Stimulated activated CD4-positive, alpha-beta T cell treated with anti-CD3 and anti-CD28 coated beads, Interleukin-2, amount 100 ng/mL, for 24 hours (primary cell): ENCODE measurements at places on chromosomes 5 and 9.

DNA sequence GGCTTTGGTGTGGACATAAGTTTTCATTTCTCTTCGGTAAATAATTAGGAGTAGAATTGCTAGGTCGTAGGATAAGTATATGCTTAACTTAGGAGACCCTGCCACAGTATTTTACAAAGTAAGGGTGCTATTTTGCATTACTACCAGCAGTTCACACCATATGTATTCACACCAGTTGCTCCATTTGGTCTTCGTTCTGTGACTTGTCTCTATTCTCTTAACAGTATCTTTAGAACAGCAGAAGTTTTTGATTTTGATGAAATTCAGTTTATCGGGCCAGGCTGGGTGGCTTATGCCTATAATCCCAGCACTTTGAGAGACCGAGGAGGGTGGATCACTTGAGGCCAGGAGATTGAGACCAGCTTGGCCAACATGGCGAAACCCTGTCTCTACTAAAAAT lies 17.1 kb upstream of the ABL1 start:
- no peak for DNase-seq

- DNase-seq, result no peak
These were observed 26.3 kb downstream of the ARSB start for GRCh38 chr5:78958672-78959445.

DNA sequence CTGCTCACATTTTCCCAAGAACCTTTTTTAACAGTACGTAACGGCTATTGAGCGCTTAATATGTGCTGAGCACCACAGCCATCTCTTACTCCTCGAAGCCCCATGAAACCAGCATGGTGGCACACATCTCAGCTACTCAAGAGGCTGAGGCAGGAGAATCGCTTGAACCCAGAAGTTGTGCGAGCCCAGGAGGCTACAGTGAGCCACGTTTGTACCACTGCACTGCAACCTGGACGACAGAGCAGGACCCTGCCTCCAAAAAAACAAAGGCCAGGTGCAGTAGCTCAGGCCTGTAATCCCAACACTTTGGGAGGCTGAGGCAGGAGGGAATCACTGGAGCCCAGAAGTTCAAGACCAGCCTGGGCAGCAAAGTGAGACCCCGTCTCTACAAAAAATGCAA lies 28.2 kb downstream of the AQP7 start:
- no peak for DNase-seq

- no peak for DNase-seq
These were observed 760 bp downstream of the ALDH1B1 start for GRCh38 chr9:38393128-38393796.

DNA sequence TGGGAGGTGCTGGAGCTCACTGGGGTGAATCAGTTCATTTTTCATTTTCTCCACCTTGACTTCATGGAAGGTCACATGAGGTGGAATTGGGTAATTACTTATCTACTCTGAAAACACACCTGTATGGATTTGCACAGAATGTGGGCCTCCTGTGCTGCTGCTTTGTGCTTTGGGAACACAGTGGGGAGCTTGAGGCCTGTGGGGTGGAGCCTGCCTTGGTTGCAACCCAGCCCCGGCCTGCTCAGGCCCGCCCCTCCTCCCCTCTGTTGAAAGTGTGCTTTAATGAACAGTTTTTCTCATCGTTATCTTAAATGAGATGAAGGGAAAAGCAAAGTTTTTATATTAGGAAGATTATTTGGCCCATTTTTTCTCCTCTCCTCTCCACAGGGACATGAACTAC lies 28.5 kb upstream of the DMRT3 start:
- DNase-seq, result no peak

DNA sequence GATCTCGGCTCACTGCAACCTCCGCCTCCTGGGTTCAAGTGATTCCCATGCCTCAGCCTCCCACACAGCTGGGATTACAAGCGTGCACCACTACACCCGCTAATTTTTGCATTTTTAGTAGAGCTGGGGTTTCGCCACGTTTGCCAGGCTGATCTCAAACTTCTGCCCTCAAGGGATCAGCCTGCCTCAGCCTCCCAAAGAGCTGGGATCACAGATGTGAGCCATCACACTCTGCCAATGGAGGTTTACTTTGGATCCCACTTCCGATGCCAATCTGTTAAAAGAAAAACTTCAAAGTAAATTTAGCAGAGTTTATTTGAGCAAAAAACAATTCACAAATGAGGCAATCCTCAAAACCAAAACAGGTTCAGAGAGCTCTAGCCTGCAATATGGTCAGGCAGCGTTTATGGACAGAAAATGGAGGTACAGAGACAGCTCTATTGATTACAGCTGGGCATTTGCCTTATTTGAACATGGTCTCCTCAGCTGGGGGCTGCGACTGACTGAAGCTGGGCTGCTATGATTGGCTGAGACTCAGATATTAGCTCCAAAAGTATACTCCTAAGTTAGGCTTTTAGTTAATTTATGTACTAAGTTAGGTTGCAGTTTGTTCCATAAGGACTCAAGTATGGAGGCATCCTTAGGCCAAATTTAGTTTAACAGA lies 18.6 kb upstream of the UBTD2 start:
- DNase-seq, result no peak

- no peak for DNase-seq
These were observed 145.5 kb upstream of the PCA3 start for GRCh38 chr9:76618762-76619161.

DNA sequence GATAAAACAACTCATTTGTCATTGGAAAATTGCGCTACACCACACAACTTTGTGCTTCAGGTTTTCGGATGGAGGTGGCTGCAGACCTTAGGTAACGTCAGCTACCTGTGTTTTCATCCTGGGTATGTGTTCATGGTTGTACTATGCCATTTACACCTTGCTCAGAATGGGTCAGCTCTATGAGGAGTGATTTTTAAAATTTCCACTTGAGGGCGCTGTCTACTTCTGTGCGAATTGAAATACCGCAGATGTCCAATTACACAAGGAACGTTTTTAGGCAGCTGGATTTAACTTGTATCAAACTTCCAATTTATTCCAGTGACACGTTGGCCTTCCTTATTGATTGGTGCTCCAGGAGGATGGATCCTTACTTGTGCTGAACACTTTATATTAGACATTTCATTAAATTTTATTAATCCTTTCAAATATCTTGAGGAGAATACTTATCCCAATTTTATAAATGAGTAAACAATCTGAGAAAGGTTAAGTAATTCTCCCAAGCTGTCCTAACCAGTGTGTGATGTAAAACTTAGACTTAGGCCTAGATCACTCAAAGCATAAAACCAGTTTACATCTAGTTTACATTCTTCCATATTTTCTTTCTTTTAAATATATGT lies 23.4 kb downstream of the DMRTA1 start:
- no peak for DNase-seq

GRCh38 chr5:169181814-169182213 lies 119.1 kb downstream of the SLIT3 start:
- no peak for DNase-seq

- DNase-seq, result no peak
These were observed 61.6 kb downstream of the NNT start for GRCh38 chr5:43664501-43665040.

DNA sequence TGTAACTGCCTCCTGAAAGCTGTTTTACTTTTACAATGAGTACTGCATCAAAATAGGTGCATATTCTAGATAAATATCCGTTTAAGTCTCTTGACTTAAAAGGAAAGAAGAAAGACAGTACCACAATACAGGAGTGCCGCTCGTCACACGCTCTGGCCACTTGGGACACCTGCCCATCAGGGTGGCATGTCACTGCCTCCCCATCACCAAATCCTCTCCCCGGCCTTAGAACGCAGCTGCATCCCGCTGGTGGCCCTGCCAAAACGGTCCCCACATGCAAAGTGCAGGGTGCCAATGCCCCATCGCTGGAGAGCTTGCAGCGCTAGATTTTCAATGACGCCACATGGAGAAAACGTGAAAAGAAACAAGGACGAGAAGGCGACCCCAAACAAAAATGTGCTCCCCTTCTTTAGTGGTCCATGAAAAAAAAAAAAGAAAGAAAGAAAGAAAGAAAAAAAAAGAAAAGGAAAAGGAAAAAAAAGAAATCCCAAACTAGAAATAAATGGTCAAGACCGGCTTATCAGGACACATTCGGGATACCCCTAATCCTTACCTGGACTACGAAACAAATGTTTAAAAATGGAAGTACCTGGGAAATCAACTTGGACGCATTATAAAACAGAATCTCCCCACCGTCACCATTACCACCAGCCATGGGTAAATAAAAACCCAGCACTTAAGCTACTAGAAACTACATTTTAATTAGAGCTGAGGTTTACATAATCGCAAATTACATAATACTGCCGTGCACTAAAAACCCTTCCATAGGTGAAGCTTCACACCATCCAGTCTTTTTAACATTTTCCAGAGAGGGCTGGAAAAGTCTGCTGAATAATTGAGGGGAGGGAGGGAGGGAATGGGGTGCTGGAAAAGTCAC lies 1.0 kb downstream of the ANKH start:
- peak; percentile 67 for DNase-seq

DNA sequence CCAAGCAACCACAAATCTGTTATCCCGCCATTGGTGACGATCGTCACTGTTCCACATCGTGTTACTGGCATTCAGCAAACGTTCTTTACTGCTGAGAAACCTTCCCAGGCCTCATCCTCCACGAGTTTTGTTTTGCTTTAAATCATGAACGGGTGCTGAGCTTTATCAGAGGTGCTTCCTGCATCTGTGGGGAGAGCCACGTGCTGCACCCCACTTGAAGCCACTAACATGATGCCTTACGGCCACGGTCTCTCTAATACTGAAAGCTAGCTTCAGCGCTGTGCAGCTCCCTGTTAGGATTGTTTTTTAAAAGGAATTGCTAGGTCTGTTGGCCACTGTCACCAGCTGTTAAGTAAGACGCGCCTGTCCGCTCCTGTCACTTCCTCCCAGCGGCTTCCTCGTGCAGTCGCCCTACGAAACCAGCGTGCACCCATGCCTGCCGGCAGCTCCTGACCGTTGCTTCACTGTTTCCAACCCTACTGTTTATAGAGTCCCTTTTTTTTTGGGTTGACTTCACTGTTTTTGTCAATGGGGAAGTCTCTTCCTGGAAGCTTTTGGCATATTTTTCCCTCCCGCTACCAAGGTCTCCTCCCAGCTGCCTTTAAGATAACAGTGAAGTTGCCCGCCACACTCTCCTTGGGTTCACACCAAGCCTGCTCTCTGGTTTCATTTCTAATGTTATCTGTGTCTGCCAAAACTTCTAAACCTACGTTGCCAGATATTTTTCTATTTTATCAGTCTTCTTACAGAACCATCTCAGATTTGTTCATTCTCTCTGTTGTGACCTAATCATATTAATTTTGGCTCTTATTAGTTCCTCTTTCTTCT lies 20.3 kb downstream of the LPCAT1 start:
- no peak for DNase-seq

DNA sequence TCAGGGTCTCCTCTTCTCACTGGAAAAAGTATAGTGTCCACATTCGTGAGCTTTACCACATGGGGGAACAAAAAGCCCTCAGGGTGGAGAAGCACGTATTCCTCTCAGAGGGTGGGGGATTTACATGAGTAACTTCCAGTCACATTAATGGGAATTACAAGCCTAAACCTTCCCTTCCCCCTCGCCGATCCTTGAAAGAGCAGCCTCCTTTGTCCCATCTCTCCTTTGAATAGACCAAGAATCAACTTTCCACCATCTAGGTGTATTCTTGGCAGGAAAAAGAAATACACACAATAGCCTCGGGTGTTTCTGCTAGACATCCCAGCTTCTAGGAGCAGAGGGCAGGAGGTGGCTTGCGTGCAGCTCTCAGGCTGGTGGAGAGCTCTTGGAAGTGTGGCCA lies 144.4 kb downstream of the ZNF462 start:
- no peak for DNase-seq

DNA sequence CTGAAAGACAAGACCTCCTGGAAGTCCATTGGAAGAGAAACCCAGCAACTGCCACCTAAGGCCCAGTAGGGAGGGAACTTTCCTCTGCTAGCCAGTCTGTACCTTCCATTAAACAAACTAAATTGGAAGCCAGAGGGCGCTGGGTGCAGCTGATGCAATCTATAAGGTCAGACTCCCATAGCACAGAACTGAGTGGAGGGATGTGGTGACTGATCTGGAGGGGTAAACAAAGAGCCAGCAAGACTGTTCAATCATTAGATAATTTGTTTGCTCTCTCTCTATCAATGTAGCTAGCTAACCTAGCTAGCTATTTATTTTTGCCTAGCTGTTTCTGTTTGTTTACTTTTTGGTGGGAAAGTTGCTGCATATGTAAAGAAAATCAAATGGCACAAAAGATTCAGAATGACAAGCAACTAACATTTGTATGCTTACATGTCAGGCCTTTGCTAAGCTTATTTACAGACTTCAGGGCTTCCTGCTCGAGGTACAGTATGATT lies 291.8 kb upstream of the DAB2 start:
- peak; percentile 42 for DNase-seq

DNA sequence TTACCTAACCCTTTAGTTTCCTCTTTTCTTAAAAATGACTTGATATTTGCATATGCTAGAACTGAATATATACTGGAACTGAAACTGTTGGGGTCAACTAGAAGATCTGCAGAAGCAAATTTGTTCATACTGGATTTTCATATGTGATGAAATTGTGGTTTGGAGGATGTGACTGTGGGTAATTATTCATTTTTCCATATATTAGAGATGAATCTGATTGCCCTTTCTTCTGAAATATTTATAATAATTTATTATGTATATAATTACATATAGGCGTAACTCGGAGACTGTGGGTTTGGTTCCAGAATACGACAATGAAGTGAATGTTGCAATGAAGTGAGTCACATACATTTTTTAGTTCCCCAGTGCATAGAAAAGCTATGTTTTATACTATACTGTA lies 149.1 kb downstream of the ATP10B start:
- no peak for DNase-seq

DNA sequence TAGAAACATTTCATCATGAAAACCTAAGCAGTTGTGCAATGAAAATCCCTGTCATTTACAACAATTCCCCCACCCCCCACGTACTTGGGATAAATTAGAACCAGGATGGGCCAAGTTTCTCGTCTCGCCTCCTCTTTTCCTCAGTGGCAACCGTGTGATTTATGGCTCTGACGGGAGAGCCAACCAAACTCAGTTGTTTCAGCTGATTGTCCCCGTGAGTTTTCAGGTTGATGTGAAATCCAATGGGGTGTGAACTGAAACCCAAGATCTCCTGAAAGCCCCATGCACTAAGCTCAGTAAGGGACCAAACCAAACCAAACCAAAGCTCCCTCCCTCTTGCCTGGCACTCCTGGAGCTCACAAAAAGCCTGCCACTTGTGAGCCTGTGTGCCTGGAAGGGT lies 138.7 kb upstream of the SLC24A2 start:
- no peak for DNase-seq

DNA sequence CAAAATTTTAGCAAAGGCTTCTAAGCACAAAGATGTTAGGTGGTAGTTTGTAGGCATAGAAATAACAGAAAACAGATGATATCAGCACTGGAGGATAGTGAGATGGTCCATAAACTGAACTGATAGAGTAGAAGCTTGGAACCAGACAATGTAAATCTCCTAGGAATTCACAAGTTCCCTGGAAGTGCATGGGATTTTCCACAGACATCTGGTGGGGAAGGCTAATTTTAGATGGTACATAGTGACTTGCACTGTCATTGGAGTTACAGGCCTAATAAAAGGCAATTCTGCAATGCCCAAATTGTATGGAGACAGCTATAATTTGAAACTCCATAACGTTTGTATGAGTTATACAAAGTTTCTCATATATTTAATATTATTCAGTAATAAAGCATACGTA lies 653.0 kb upstream of the MEF2C start:
- DNase-seq, result no peak

- DNase-seq, result peak; percentile 2
These were observed 761 bp upstream of the DNAJC25 start for GRCh38 chr9:111630182-111630963.
